ENCODE measurements at places on chromosomes 1 and 21.

GRCh38 chr1:43074244-43074643 is 97.8 kb downstream of the EBNA1BP2 start:
- no peak for DNase-seq

- peak; percentile 51 for DNase-seq
Observed at GRCh38 chr1:168520052-168520751, 23.6 kb downstream of the XCL2 start.

DNA sequence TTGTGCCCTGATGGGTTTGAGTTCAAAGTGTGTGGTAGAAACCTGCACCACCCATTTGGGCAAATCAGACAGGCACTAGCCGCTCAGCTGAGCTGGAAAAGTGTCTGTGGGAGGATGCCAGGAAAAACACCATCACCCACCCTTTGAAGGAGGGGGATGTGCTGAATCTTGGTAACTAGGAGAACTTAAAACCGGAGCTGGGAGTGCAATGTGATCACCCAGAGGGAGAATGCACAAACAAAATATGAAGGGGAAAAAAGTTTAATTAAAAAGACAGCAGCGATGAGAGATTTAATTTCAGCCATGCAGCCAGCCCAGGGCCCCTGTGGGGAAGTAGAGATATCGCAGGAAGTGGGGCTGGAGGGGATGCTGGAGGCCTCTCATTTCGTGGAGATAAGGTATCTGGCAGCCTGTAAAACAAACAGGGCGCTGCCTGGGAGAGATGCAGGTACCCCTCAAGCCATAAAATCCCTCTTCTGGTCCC is 86.8 kb upstream of the BCAR3 start:
- DNase-seq: no peak

DNA sequence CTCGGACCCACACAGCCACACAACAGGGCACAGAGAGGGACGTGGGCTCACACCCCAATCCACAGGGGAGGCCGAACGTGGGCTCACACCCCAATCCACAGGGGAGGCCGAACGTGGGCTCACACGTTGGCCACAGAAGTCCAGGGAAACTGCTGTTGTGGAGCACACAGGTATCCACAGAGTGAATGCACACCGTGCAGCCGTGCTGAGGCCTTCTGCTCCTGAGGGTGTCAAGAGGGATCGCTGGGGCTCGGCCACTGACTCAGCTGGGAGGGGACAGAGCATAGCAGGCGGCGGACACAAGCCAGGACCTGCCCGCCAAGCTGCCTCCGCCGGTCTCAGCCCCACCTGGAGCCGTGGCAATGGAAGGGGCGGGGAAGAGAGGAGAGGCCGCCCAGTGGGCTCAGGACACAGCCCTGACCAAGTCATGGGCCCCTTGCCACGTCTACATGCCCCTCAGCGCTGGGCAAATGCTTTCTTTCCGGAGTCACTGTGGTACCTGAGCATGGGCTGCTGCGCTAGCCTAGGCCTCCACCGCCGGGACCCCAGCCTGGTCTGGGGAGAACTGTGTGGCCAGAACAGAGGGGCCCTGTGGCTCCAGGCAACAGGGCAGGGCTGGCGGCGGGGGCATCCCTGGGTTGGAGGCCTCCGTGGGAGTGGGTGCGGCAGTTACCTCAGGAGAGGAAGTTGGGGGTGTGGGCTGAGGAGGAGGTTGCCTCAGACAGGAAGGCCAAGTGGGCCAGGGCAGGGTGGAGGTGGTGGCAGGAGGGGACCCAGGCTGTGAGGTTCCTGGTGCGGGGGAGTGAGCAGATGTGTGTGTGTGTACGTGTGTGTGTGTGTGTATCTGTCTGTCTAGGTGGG is 1.2 kb downstream of the SYTL1 start:
- peak; percentile 42 for DNase-seq

DNA sequence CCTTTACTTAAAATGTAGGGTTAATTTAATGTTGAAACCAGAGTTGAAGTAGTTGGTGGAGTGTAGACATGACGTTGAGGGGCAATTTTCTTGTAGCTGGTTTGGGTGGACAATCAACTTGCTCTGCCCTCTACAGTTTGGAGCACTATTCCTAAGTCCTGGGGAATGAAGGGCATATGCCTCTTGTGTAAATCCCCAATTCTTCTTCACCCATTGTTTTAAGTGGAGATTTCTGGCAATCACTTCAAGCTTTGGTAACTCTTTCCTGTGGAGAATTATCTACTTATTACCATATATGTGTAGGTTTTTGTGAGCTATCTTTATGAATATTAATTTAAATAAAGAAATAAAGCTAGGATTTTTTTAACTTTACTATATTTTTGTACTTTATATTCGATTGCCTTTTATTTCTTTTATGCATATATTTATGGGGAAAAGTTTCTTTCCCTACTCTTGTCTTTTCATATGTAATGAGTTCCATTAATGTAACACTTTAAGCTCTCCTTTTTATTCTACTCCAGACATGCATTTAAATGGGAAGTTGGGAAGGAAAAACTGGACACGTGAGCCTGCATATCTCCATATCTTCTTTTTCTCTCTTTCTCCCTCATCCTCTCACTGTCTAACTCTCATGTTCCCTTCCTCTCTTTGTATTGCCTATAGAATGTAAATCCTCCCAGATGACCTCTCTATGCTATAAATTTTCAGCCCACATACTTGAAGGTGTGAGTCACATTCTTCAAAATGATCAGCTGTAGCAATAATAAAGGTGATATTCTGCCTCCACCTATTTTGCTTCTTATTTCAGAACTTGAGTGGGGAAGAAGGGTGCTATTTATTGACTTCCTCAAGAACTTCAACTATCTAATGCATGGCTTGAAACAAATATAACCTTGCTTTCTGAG is 276.7 kb downstream of the PTPRC start:
- no peak for DNase-seq

DNA sequence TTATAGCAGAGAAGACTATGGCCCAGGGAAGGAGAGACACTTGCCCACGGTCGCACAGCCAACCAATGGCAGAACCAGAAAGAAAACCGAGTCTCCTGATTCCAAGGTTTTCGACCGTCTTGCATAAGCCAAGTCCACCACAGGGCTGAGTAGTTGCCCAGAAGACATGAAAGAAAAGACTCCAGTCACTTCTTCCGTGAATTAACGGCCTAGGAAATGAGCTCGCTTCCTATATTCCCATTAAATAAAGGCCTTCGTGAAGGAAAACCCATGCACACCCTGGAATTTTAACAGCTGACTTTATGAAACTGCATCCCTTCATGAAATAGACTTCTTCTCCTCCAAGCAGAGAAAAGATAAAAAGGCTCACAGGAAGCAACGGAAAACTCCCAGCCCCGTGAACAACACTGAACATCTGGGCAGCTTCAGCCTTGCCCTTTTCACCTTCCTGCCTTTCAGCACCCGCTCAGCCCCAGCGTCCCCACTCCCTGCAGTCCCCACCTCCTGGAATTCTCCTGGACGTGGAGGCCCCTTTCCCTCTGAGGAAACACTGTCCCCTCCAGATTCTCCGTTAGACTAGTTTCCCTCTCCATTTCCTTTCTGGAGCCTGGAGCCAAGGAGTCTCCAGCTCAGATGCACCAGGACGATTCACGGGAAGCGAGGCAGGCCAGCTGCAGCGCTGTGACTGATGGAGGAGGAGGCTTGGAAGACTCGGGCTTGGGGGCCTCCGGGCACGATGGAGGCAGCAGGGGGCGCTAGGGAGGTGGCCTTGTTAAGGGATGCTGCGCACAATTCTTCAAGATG is 2.7 kb upstream of the MYOC start:
- DNase-seq: peak; percentile 75
